HFF-Myc (cell line): ENCODE measurements at places on chromosomes 5 and 9.

GRCh38 chr5:35012365-35012764 lies 35.4 kb downstream of the AGXT2 start:
- DNase-seq = no peak

DNA sequence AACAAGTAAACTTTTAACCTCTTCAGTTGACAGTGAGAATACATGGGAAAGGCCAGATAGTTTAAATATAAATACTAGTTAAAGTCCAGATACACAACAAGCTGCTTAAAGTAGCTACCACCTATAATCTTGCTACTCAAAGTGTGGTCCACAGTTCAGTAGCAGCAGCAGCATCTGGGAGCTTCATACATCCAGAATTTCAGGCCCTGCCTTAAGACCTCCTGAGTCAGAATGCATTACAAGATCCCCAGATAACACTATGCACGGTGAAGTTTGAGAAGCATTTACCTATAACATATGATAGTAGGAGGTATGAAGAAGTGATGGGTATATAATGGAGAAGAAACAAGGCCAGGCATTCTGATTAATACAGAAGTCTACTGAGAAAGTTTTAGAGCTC lies 244.5 kb downstream of the EFNA5 start:
- no peak for DNase-seq

- DNase-seq = no peak
These were observed at the start of gene ENG for GRCh38 chr9:127854184-127854806. TSS of gene ENG (minus strand) at chr9:127854658. CDS start at chr9:127854355, 303 bp downstream.

DNA sequence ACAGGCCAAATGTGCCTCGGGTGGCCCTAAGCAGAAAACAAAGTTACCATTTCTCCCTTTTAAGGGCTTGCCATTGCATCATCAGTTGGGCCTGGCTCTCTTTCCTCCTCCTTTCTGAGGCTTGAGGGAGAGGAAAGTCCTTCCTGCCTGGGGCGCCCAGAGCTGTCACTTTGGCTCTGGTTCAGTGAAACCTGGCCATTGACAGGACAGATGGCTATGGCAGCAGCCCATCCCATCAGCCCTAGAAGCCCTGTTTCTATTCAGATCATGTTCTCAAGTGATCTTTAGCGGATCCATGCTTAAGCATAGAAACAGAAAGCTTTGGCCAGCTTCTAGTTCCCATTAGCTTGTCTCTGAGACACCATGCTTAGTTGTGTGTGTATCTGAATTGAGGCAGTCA lies 293.4 kb downstream of the YTHDC2 start:
- DNase-seq = no peak

DNA sequence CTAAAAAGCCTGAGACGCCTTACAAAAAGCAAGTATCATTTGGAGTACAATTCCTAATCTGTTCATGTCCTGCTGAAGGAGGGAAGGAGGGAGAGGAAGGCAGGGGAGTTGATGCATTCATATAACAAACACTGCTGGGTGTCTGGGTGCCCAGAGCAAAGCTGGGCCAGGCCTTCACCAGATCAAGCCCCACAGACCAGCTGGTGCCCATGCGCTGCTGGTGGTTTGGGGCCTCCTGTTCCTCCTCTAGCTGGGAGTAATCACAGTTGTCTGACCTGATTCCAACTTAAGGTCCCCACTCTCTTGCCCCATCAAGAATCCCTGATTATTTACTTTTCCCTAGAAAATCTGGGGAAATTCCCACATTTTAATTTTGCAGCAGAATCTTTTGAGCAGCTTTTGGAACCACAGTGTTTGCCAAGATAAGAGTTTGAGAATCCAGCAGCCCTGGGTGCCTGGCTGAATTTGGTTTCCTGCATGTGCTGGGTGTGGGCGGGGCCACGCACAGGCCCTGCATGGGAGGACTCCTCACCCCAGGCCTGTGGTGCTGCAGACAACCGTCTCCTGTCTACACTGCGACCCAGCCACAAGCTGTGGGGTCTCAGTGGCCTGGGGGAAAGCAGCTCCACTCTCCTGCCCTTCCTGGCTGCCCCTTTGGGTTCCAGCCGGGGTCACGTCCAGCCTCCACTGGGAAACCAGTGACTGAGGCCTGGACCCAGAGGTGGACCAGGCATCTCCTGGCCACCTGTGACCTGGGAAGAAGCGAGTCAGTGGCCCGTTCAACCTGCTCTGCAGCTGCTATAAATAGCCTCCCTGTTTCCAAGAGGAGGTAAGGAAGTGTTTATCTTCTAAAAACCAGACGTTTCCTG lies 47.5 kb downstream of the NEURL1B start:
- no peak for DNase-seq

GRCh38 chr9:882416-882924 lies 41.0 kb downstream of the DMRT1 start:
- DNase-seq = no peak

- DNase-seq = no peak
These were observed 22.1 kb downstream of the PTCH1 start for GRCh38 chr9:95494416-95495371.

DNA sequence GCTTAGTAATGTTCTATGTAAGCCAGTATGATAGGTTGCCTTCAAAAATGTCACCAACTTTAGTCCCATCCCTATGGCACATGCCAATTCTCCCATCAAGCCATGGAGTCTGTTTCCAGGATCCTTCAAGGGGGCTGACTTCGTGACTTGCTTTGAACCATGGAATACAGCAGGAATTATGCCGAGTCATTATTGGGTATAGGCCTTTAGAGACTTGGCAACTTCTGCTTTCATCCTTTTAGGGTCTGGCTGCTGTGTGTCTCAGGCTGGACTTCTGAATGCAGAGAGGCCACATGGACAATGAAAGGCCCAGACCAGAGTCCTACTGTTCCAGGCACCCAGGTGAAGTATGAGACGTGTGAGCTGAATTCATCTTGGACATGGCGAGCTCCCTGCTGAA lies 109.8 kb downstream of the DENND1A start:
- DNase-seq = no peak

- no peak for DNase-seq
These were observed 16.6 kb downstream of the MIGA2 start for GRCh38 chr9:129053020-129053419.
